ENCODE measurements at places on chromosomes 13 and 19.

DNA sequence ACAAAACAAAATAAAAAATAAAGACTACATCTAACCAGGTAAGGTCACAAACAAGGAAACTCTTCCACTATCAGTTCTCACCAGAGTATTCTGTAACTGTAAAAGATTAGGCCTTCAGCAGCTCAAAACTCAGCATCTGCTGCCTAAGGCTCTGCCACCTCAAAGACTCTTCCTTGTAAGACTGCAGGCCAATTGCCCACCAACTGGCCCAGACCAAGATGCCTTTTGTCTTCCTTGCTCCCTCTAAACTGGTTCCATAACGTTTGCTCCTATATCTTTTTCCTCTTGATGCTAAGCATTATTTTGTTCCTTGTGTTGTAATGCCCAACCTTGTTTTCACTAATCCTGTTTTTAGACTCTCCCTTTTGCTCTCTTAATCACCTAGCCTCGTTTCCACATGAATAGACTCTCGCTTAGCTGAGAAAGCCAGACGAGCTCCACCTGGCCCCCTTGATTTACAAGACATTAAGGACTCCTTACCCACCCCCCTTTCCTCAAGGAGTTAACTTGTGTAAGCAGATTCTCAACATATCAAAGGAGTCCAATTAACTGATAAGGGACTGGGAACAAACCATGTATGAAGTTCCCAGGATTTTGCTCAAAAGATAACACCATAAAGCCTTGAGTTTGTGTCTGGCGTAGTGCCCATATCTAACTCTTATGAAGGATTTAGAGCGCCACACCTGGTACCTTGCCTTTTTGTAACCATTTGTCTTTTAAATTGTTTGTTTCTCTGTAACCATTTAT lies 1.5 kb downstream of the ZNF814 start:
- peak; percentile 90 for DNase-seq

DNA sequence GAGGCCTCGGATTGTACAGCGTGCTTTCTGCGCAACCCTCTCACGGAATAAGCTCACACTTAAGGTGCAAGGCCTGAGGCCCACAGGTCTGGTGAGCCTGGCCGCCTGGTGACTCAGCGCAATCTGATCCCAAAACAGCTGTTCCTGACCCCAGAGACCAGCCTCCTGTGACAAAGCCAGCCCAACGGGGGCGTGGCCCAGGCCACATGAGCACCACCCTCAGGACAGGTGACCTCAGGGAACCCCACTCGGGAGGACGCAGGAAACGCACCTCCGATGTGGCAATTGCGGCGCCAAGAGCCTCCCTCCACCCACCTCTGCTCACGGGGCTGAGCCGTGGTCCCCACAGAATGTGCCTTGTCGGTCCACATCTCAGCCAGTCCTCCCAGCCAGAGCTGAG lies 26.4 kb downstream of the GRTP1 start:
- DNase-seq = no peak

DNA sequence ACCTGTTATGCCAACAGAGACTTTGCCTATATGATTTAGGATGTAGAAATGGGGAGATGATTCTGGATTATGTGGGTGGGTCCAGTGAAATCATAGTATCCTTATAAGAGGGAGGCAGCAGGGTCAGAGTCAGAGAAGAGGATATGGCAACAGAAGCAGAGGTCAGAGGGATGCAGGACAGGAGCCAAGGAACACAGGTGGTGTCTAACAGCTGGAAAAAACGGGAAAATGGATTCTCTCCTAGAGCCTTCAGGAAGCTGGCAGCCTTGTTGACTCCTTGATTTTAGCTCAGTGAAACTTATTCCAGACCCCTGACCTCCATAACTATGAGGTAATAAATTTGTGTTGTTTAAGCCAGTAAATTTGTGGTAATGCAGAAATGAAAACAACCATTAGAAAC lies 28.8 kb upstream of the OXGR1 start:
- no peak for DNase-seq

GRCh38 chr13:29569253-29570050 lies 26.0 kb downstream of the SLC7A1 start:
- DNase-seq = no peak

GRCh38 chr13:48595431-48596429 lies 58.0 kb upstream of the CYSLTR2 start:
- no peak for DNase-seq

- no peak for DNase-seq
Measured at GRCh38 chr19:6663236-6664201, 6.4 kb downstream of the TNFSF14 start.

GRCh38 chr19:19480688-19481087 lies 34.7 kb downstream of the TSSK6 start:
- DNase-seq = no peak

DNA sequence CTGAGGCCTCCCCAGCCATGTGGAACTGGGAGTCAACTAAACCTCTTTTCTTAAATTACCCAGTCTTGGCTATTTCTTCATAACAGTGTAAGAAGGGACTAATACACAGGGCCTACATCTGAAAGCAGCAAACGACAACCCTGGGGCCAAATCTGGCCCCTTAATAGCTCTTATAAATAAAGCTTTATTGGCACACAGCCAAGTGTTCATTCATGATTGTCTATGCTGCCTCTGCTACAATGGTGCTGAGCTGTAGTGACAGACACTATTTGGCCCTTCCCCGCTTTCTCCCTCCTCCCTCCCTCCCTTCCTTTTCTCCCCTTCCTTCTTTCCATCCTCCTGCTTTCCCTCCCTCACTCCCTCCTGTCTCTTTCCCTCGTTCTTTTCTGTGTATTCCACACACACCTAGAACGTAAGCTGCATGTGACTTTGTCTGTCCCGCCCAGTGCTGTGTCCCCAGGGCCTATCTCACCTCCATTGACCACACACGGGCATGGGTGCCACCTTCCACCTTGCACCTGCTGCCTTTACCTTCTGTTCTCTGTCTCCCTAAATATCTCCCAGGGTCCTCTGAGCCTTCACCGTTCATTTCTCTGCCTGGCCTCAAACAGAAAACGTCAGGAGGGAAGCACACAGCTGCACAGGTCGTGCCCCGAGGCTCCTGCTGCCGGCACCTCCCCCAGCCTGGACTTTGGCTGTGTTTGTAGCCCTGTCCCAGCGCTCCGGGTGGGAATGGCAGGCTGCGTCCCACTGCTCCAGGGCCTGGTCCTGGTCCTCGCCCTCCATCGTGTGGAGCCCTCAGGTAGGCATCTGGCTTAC lies at the start of gene PROZ:
TSS of gene PROZ (plus strand) at position 720 of the 819 bp plus-strand sequence. CDS start at position 733, 13 bp downstream.
- DNase-seq = no peak

DNA sequence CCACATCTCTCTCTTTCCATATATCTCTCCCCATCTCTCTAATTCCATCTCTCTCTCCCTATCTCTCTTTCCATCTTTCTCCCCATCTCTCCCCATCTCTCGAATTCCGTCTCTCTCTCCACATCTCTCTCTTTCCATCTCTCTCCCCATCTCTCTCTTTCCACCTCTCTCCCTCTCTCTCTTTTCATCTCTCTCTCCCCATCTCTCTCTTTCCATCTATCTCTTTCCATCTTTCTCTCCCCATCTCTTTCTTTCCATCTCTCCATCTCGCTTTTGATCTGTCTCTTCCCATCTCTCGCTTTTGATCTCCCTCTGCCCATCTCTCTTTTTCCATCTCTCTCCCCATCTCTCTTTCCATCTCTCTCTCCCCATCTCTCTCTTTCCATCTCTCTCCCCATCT lies 25.6 kb downstream of the ADGRE3 start:
- DNase-seq = no peak

GRCh38 chr13:52878831-52879230 lies 30.4 kb upstream of the PCDH8 start:
- no peak for DNase-seq

DNA sequence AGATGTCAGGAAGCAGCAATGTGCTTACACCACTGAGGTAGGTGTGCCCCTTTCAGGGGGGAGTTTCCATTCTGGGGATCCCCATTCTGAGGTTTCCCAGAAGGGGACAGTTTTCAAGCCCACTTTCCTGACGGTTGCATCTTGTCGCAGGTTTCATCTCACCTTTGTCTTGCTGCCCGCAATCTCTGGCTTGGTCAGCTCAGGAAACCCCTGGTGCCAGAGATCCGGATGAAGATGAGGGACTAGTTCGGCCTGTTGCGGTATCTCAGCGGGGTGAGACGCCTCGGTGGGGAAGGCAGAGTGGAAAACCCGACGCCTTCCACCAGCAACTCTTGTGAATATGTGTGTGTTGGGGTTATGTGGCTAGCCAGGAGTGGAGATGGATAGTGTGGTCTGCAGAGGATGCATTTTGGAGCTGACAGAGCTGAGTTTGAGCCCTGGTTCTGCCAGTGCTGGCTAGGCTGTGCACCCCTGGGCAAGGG lies 13.1 kb downstream of the TNFSF9 start:
- DNase-seq = no peak
